ENCODE measurements at places on chromosomes 12 and 14. TPM values are rescaled to one million over a fixed set of nuclear protein-coding genes. Genes with fewer than 3 reads are reported as not detected.

ARHGEF40 gene
- polyA plus RNA-seq = 79.2 TPM

KRT5 gene
- 1.0 TPM for polyA plus RNA-seq

CRIP1 gene
- 27.4 TPM for polyA plus RNA-seq

NUAK1 gene
- polyA plus RNA-seq = 10.3 TPM

VSIG10 gene
- polyA plus RNA-seq = 17.6 TPM

ACOT4 gene
- 2.6 TPM for polyA plus RNA-seq

NDRG2 gene
- 157 TPM for polyA plus RNA-seq

PTPRQ gene
- 27.7 TPM for polyA plus RNA-seq

PRIMA1 gene
- 1.2 TPM for polyA plus RNA-seq

EIF2S3B gene
- 10.3 TPM for polyA plus RNA-seq

ZDHHC22 gene
- 0.54 TPM for polyA plus RNA-seq

NXPH4 gene
- polyA plus RNA-seq = 6.3 TPM

SERPINA1 gene
- 225 TPM for polyA plus RNA-seq

GRCh38 chr12:48777501-48778400 lies 11.1 kb downstream of the ADCY6 start:
- DNase-seq = no peak

DNA sequence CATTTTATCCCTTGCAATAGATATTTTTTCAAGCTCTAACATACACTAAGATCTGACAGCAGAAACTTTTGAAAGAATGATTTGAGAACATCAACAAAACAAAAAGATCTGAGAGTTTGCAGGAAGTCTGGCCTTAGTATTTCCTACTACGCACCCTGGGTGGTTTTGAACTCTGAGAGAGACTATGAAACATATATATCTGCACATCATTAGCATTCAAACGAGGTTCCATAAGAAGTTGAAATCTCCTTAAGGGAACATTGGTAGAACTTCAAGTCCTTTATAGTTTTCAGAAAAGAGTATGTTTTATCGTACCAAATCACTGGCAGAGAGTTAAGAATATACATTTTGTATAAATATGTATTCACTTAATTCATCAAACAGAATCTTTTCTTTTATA lies 86.3 kb downstream of the RMST start:
- no peak for DNase-seq

- no peak for DNase-seq
These were observed 72.3 kb downstream of the METTL25 start for GRCh38 chr12:82430541-82431145.

GRCh38 chr12:1657688-1658087 lies 28.7 kb downstream of the WNT5B start:
- DNase-seq = no peak

DNA sequence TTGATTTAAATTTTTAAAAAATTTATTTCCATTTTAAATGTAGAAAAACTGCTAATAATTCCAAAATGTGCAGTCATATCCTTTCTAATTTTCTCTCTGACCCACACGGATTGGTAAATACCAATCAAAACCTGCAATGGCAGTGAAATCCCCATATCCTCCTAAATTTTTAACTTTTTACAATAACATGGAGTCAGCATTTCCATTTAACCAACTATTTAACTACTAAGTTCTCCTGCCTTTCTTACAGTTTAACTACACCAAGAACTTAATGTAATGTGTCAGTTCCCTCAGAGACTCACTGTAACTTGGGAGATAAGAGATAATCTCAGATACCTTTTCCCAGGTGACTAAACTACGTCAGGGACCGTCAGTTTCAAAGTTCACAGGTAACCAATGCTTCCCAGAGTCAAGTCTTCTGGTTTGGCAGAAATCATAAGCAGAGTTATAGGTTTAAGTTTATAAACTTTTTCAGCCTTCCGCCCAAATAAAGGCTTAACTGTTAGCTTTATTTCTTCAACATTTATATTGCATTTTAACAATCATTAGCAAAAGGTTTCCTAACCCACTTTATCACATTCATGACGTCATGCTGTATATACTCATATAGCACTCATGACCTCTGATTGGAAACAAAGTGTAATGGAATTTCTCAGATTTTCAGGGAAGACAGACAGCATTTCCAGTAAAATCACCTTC lies 7.6 kb downstream of the KRAS start:
- DNase-seq = no peak

GRCh38 chr14:87745507-87746118 lies 247.4 kb downstream of the GALC start:
- no peak for DNase-seq

DNA sequence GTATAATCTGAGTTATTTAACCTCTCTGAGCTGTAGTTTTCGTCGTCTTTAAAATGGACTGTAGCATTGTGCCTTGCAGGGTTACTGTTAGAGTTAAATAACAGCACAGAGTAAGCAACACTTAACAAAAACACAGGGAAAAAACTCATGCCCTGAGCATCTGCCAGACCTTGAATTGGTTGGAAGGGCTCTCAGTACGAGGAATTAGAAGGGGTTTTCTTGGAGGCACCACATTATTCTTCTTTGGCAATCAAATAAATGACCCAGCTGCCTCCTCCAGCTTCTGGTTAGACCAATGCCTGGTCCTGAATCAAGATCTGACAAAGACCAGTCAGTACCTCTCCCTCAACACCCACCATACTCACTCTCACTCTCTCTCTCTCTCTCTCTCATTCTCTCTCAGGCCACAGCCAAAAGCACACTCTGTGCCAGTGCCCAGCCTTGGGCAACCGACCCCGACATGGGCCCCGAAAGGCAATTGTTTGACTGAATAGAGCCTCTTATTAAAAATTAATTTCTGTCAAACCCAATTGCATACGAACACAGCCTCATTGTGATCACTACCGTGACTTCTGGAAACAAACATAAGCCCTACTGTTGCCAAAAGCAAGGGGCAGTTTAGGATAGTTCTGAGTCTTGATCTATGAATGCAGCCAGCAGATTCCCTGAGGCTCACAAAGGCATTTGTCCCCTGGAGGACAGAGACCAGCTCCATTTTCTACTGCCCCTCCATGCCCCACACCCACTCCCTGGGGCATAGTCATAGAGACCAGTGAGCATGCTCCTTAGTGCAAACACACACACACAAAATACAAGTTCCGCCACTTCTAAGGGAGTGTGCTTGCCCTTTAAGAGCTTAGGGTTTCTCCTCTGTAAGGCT lies 23.9 kb downstream of the DUSP6 start:
- DNase-seq = no peak

GRCh38 chr14:93219103-93219726 lies 12.2 kb downstream of the UBR7 start:
- DNase-seq = peak; percentile 19

DNA sequence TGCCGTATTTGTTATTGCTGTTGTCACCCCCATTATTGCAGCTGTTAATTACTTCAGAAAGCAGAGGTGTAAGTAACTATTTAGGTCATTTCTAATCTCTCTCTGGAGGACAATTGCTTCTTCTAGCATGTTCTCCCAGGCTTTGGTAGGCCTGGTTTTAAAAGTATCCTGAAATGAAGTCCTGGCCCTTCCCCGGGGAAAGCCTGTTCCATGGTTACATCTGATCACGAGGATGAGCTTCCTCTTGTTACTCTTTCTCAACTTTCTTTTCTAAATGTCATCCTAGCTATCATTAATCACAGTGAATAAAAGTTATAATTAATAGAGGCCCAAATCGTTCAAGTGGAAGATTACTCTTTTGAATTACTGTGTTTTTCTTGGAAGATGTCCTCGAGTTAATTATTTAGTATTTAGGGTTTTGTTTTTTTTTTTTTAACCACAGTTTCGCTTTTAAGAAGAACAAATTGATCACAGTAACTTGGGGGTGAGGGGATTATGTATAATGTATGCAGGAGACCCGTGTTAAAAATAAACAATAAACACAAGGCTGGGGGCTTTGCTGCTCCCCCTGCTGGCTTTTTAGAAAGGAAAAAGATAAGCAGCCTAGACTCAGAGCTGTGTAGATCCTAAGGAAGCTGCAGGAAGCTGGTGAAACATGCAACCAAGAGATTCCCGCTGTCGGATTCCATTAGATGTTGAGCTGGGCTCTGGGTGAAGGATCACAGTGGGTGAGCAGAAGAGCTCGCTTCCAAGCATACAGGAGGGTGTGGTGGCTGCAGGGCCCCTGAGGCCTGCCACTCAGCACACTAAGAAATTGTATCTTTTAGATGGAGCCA lies 420.1 kb downstream of the FUT8 start:
- no peak for DNase-seq

- no peak for DNase-seq
These were observed 167.6 kb downstream of the NAV3 start for GRCh38 chr12:77998236-77998786.

GRCh38 chr12:97299847-97300246 lies 162.8 kb upstream of the RMST start:
- DNase-seq = no peak

- DNase-seq = no peak
These were observed 75.6 kb downstream of the ARL6IP4 start for GRCh38 chr12:123056053-123056452.

DNA sequence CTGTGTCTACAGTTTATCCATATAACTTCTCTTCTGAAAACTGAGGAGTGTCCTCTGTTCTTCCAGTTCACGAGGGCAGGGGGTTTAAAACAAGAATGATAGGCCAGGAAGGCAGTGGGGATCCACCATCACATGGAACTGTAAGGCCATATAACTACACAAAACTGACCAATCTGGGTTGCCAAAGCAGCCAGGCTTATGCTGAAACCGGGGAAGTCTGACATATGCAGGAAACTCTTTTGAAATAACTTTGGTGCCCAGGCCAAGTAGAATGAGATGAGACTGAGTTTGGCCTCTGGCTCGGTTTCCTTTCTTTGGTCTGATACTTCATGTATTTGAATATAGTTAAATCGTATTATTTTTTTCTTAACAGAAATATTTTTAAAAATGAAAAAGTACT lies 18.0 kb upstream of the ATF1 start:
- no peak for DNase-seq

- no peak for DNase-seq
These were observed 164.1 kb downstream of the ZFP36L1 start for GRCh38 chr14:68628605-68629310.

- DNase-seq = no peak
These were observed 76.2 kb upstream of the DYNC1H1 start for GRCh38 chr14:101888182-101888581.

DNA sequence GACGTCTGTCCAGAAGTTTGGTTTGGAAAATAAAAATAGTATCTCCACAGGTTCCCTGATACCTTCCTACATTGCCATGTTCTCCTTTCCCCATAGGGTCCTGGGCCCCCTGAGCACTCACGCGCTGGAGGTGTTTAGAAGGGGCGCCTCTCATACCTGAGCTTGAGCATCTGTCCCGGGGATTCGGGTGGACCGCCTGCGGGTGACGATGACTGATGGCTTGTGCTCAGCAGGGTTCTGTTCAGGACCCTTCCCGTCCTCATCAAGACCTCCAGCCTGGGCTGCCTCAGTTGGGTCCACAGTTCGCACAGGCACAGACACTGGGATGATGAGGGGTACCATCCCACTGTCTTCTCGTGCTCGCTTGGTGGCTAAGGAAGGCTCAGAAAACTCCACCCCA lies 22.7 kb upstream of the PNMA1 start:
- no peak for DNase-seq

- DNase-seq = no peak
These were observed 44.6 kb downstream of the NINJ2 start for GRCh38 chr12:618605-619004.

DNA sequence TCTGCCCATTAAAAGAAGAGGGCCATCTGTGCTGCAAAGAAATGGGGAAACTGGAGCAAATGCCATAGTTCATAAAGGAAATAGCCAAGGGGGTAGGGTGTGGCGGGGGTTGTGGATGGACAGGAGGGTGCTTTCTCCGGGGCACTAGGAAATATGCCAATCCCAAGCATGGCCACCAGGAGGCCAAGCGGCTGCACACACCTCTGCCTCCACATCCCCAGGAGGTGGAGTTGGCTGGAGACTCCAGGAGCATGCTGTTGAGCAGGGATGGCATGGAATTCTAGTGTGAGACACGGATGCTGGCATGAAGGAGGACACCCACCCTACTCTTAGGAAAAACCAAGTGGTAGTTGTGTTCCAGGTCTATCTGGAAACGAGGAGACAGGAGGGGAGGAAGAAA lies 25.2 kb downstream of the NID2 start:
- DNase-seq = no peak

DNA sequence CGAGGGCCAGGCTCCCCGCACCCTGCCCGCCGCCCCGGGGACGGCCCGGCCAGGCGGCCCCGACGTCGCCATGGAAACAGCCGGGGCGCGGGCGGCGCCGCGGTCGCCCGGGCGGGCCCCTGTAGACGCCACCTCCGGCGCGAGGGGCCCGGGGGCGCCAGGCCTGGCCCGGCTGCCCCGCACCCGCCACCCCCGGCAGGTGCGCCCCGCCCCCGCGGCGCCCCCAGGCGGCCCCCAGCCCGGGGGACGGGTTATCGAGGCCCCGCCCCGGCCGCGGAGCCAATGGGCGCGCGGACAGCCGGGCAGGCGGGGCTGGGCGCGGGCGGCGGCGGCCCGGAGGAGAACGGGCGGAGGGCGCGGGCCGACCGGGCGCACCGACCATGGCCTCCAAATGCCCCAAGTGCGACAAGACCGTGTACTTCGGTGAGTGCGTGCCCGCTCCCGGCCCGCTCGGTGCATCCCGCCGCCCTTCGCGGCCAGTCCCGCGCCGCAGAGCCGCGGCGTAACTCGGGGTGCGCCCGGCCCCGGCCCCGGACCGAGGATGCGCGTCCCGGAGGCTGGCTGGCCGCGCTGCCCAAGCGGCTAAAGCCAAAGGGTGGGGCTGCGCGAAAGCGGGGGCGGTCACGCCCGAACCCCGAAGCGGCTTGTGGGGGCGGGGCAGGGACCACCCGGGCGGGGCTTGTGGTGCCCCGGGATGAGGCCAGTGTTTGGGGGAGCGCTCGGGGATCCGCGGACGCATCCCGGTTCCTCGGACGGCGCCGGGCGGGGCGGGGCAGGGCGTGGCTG lies at the start of gene CRIP2:
Gene CRIP2 (plus strand): TSS at position 339 of the 786 bp plus-strand sequence. CDS start 42 bp downstream, at position 381.
- DNase-seq = no peak

GRCh38 chr12:27785882-27786570 lies 6.0 kb upstream of the MANSC4 start:
- no peak for DNase-seq

GRCh38 chr12:100671396-100672074 lies 98.1 kb downstream of the GAS2L3 start:
- DNase-seq = no peak

DNA sequence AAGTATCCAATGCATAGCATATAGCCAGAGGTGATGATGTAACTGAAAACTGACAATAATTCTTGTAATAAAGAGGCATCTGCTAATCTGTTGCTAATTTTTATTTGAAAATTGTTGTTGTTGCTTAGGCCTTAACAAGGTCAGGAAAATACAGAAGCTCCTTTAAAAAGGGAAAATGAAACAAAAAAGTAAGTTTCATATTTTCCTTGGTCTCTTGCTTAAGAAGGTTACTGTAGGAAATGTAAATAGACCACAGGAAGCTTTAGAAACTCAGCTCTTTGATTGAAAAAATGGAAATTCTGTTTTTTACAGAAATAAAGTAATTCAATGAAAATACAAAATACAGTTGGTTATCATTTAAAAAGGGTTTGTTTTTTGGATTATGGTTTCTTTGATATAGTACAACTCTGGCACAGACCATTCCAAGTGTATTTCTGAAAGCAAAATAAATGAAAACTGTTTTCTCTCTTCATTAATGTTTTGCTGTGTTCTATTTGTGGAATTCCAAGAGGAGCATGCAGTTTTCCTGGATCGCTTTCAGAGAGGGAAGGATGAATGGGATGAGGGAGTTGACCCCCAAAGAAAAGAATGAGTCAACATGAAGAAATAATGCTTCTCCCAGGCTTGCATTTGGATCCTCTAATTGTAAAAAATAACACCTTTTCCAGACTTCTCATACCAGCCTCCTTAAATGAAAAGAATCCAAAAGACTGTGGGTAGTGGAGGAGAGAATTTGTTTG lies 398.0 kb upstream of the FAR2 start:
- DNase-seq = no peak

GRCh38 chr12:105671720-105672119 lies 341.2 kb downstream of the C12orf75 start:
- no peak for DNase-seq

- DNase-seq = no peak
These were observed 115.2 kb upstream of the RTL1 start for GRCh38 chr14:101018561-101019290.

Data from left renal cortex interstitium (tissue), 4 donors.